Stimulated activated CD4-positive, alpha-beta T cell treated with anti-CD3 and anti-CD28 coated beads, Interleukin-15, amount 100 ng/mL, for 24 hours (primary cell): ENCODE measurements at places on chromosomes 13 and 19.

GRCh38 chr19:14544977-14545715, 15.8 kb downstream of the TECR start:
- DNase-seq, result no peak

GRCh38 chr19:48607359-48607755, 815 bp downstream of the SPACA4 start:
- DNase-seq, result no peak

GRCh38 chr19:47309038-47309437, 623 bp upstream of the C5AR1 start:
- no peak for DNase-seq

DNA sequence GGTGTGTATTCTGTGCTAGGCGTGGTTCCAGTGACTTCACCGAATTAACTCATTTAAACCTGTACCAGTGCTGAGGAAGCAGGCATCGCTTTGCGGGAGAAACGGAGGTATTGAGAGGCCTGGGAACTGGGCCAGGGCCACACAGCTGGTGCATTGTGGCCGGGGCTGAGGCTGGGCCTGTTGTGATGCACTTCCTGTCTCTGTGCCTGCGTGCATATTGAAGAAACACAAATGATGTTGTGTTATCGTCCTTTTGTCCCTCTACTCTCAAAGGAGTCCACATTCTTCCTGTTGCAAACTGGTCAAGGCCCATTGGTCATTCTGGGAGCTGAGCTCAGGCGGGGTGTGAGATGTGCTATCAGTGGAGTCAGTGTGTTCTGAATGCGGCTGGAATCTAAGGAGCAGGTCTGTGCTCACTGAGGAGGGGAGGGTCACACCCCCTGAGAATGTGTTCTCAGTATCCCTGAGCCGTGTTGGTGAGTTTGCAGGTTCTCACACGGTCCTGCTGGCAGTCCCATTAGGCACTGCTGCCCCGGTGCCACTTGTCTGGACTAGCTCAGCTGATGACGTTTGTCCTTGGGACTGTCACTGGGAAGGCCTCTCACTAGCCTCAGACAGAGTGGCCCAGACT, 62.1 kb downstream of the ARHGEF7 start:
- peak; percentile 48 for DNase-seq

GRCh38 chr19:17504030-17504429, 7.4 kb upstream of the PGLS start:
- DNase-seq, result no peak
